ENCODE measurements at places on chromosomes 4 and X.

DNA sequence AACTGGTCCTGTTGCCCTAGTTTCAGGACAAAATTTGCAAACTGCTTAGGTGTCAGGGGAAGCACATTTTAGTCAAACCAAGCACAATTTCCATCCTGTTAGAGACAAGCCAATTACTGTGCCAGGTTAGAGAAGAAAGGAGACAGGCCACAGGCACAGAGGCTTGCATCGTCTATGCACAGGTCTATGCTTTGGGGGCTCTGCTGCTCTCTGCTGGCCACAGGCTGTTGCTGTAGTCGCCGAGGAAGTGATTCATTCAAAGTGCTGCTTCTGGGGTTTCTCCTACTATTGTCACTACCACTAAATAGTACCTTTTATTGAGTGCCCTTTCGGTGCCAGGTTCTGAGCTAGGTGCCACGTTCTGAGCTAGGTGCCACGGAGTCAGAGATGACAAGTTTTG, 45.5 kb downstream of the VGLL1 start:
- DNase-seq: peak; percentile 40

GRCh38 chrX:103329991-103330390, at the start of gene TCEAL7:
Gene TCEAL7, plus strand, starts transcription at chrX:103330239. Its CDS starts 1,165 bp downstream, at chrX:103331404.
- DNase-seq: no peak

- peak; percentile 25 for DNase-seq
These were observed 55.4 kb upstream of the ESX1 start for GRCh38 chrX:104310090-104310489.

DNA sequence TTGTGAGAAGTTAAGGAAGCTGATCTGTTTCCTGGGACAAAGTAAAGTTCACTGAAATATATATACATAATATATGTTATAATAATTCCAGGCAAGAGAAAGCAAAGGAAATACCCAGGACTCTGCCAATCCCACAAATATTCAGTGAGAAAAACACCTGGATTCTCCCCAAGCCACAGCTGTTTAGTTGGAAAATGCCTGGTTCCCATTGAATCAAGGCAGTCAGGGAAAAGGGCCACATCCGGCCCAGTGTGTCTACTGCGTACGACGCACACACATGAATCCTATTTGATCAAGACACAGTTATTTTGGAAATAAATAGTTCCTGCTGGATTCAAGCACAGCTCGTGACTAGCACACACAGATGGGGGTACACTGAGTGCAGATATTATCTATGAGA, 6.3 kb upstream of the DCHS2 start:
- DNase-seq: no peak

GRCh38 chr4:154312246-154312645, 179.4 kb downstream of the DCHS2 start:
- DNase-seq: no peak

DNA sequence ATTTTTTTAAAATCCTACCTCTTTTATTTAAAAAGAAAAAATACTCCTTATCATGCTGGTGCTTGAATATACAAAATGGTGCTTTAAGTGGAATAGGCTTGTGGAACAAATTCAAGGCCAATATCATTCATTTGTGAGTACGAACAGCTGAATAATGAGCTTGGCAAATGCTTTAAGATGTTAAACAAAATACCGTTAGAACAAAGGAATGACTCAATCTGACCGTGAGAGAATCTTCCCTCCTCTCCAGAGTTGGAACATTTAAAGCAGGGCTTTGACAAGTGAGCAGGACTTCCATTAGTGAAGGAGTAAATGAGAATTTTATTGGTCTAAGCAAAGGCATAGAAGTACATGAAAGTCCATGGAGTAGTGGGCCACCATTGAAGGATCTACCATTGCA, 74.5 kb downstream of the DCLK2 start:
- no peak for DNase-seq

- no peak for DNase-seq
These were observed 41.9 kb upstream of the PDLIM3 start for GRCh38 chr4:185576962-185577950.

DNA sequence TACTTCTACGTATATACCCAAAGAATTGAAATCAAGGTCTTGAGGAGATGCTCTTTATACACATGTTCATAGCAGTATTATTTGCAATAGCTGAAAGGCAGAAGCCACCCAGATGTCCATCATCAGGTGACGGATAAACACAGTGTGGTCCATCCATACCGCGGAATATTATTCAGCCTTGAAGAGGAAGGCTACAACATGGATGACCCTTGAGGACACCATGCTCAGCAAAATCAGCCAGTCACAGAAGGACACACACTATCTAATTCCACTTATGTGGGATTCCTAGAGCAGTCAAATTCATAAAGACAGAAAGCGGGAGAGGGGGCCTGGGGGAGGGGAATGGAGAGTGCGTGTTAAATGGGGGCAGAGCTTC, 44.5 kb downstream of the RGS12 start:
- DNase-seq: no peak

DNA sequence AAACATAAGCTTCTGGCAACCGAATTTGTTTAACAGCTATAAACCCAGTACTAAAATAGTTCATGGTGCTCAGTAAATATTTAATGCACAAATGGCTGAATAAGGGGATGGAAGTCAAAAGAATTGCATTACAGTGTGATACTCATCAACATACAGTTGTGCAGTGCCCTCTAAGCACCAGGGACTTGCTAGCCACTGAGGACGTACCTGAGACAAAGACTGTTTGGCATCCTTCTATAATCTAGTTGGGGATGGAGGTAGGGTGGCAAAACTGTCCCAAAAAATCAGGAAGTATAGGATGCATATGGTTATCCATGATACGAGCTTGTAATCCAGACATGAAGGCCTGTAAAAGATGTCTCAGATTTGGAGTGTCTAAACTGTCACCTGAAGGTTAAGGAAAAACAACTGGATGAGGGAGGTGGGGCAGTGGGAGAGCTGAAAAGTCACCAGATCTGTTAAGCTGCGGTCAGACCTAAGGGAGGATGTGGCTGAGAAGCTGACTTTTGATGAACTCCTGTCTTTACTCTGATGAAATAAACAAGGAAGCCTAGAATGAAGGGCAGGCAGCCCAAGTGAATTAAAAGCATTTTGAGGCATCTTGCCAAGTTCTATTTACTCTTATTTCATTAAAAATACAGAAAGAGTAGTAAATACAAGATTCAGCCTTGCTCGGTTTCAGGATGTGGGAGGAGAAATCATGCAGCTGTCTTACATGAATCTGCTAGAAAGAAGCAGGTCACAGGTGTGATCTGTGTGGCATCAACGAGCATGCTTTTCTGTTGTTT, 12.0 kb upstream of the CD38 start:
- DNase-seq: no peak

GRCh38 chrX:149522916-149523315, 17.8 kb upstream of the IDS start:
- no peak for DNase-seq

DNA sequence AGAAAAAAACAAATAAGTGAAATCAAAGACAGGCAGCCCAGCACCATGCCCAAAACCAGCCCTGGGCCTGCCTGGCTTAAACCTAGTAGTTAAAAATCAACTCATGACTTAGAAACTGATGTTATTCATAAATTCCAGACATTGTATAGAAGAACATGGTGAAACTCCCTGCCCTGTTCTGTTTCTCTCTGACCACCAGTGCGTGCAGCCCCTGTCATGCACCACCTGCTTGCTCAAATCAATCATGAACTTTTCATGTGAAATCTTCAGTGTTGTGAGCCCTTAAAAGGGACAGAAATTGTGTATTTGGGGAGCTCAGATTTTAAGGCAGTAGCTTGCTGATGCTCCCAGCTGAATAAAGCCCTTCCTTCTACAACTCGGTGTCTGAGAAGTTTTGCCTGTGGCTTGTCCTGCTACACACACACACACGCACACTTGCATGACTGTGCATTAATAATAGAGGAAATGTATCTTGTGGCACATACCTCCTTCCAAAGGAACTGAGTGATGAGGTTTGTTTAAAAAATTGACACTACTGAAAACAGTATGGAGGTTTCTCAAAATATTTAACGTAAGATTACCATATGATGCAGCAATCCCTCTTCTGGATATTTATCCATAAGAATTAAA, 39.2 kb upstream of the UGT2B7 start:
- no peak for DNase-seq

DNA sequence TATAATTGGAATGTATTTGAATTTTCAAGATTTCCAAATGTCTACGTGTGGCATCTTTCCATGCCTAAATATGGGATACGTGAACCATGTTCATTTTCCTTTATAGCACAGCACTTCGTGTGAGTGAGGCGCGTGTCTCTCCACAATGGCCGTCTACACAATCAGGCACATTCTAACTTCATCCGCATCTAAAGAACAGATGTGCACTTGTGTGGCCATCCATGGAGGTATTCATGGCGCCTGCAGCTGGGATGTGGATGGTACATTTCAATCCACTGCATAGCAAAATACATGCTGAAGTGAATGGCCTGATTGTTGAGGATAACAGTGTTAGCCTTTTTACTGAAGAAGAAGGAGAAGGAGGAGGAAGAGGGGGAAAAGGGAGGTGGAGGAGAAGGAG, 34.5 kb upstream of the TRIM2 start:
- DNase-seq: no peak

- DNase-seq: no peak
These were observed 15.5 kb downstream of the MCF2 start for GRCh38 chrX:139692506-139692849.

GRCh38 chr4:98673978-98674377, 15.6 kb upstream of the TSPAN5 start:
- no peak for DNase-seq

DNA sequence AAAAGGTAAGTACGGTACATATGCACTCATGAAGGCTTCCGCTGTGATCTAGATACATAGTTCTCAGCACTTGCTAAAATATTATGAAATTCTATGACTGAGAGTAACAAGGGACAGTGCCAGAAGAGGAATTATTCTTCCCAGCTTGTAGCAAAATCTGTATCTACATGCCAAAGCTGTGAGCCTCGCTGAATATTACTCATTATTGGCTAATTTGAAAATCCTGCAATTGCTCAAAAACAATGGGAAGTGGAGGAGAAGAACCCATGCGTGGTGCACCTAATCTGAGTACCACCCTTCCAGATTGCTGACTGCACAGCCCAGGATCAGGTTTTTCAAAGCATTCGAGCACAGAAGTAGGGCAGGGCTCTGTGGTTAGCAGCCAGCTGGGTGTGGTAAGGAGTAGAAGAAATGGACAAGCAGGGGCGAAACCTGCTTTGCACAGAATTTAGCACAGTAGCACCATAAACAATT, 17.4 kb upstream of the PDCL2 start:
- no peak for DNase-seq

- DNase-seq: no peak
These were observed 432.7 kb upstream of the PABPC4L start for GRCh38 chr4:134634301-134634700.

DNA sequence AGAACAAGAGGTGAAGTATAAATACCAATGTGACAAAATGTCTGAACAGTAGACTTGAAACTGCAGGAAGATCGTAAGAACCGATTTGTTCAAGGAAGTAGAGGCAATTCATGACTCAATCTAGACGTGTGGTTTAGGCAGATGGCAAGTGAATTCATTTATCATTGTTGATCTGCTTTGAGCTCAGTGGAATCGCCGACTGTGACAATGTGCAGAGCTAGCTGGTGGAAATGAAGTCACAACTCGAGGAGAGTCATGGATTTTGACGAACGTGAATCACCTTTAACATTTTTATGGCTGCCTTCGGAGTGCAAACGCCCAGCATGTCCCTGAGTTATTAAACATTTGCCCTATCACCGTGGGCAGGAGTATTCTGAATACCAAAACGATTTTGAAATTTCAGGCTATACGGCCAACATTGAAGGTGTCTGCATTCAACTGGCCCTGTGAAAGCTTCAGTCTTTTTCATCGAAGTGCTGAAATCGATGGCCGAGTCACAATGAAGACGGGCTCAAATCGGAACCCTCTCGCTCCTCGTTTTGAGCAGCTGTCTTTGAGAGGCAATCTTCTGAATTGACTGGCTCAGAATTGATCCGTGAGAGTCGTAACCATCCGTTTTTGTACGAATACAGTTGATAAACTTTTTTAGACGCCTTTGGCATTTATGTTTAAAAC, 689 bp upstream of the OGT start:
- peak; percentile 15 for DNase-seq

DNA sequence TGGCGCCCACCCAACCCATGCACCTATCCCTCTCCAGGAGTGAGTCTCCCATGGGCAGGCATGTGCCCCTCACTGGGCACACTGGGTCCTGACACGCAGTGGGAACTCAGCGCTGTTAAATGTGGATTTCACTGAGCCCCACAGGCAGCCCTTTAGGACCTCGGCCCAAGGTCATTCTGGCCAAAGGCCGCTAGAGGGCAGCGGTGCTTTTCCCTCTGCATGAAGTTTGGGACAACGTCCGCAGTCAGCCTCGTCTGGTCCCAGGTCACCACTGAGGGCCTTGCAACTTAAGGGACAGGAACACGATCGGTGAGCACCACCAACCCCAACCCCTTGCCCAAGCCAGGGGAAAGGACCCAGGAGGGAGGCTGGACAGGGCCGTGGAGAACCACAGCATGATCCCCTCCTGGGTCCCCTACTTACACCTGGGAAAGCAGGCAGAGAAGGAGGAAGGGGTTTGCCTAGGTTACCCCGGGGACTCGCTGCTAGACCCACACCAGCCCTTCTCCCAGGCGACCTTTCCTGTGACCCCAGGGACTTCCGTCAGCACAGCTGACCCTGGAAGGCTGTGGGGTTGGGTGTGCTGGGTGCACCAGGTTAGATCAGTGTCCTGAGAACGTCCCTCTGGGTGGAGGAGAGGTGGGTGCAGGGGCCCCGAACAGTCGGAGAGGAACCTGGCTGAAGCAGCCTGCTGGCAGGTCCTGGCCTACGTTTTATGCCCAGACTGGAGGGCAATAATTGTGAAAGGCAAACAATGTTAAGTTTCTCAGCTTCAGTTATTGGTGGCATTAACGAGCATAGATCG, 24.0 kb downstream of the CYTL1 start:
- peak; percentile 53 for DNase-seq

DNA sequence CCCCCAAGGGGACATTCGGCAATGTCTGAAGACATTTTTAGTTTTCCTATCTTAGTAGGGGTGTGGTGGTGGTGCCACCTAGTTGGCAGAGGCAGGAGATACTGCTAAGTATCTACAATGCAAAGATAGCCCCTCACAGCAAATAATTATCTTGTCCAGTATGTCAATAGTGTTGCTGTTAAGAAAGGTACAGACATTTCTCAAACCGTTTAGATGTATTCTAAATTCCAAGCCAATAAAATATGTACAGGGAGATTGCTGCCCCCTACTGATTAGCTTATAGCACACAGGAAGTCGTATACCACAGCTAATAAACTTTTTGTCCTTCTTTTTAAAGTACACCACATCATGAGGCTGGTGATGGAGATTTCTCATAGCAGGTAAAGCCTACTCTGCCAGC, 260.5 kb downstream of the TMA16 start:
- no peak for DNase-seq

DNA sequence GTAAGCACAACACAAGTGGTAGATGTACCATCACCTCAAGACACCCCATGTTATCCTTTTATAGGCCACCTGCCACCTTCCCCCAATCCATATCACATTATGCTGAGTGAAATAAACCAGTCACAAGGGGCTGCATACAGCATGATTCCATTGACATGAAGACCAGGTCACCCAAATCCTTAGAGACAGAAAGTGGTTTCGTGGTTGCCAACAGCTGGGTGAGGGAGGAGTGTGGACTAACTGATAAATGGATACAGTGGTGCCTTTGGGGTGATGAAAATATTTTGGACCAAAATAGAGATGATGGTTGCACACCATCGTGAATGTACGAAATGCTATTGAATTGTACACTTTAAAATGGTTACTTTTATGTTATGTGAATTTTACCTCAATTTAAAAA, 65.7 kb upstream of the DMD start:
- no peak for DNase-seq

All from NCI-H460 (cell line).